Activated CD4-positive, alpha-beta T cell treated with anti-CD3 and anti-CD28 coated beads for 24 hours (primary cell): ENCODE measurements at places on chromosomes 5 and 9.

DNA sequence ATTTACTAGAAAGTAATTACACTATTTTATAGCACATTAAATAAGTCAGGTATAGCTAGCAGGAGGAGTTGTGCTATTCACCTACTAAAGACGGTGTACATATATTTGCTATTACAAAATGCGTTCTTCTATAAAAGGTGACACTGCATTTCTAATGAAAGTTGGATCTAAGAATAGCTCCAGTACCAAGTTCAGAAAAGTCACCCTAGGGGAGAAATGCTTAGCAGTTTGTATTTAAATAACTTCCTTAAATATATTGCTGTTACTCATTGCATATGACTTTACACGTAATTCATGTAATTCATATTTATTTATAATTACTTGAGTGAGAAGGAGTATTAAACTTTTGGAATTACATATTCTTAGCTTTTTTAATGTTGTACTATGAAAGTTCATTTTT, 7.0 kb upstream of the SUB1 start:
- no peak for DNase-seq

DNA sequence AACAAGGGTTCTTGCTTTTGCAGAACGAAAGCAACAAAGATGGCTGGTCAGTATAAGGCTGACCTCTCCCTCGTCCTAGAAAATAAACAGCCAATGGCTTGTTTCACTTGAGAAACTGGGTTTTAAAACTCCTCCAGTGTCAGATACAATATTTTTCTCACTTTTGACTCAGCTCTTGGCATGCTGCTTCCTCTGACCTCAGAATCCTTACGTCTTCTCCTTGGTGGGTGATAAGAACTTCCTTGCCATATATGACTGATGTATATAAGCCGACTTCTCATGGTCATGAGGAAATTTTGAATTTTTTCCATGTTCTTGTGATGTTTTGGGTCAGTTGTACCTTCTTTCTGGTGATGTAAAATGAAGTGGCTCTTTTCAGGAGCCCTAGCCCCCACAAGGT, 3.8 kb downstream of the ZNF618 start:
- DNase-seq: no peak

DNA sequence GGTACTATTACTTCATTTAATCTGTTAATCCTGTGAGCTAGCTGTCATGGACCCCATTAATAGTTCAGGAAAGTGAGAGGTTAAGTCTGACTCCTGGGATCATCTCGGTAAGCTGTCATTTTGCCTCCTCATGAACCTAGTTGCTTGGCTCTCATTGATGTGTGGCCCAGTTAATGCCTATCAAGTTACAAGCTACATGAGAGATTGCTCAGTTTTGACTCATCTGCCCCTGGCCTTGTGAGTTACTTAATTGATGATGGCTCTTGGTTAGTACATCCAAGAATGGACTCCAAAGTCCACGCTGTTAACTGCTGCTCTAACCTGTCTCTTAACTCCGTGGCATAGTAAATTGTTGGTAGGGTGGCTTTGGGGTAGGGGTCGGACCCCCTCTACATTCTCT, 23.9 kb downstream of the LARP1 start:
- DNase-seq: no peak

GRCh38 chr9:6459718-6460117, 46.7 kb downstream of the UHRF2 start:
- DNase-seq: no peak

GRCh38 chr9:126165755-126166154, 160.9 kb upstream of the MVB12B start:
- DNase-seq: no peak

- no peak for DNase-seq
Observed at GRCh38 chr5:104062621-104063377, 500.2 kb upstream of the NUDT12 start.

DNA sequence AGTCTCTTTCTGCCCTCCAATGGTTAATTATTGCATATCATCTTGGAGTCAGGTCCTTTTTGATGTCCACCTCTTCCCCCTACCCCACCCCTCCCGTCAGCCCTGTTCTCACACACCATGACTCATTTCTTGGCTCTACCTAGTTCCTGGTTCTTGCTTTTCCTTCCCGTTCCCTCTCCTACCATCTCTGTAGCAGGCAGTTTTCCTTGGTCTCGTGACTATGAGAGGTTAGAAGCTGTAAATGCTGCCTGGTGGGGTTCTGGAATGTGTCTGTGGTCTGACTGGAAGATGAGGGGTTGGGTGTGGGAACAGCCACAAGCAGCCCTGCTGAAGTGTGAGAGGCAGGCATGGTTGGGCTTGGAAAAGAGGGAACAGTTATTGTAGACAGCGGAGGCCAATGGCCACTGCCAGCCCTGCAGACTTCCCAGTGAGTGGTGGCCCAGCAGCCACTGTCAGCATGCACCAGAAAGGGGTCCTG, 18.2 kb downstream of the SLC22A5 start:
- DNase-seq: no peak
